ENCODE measurements at places on chromosomes 1 and 21.
A peak's percentile ranks its signal among the peaks of the same experiment; 100 is the strongest.

- DNase-seq: no peak
These were observed 175.6 kb upstream of the DAB1 start for GRCh38 chr1:57599236-57599994.

DNA sequence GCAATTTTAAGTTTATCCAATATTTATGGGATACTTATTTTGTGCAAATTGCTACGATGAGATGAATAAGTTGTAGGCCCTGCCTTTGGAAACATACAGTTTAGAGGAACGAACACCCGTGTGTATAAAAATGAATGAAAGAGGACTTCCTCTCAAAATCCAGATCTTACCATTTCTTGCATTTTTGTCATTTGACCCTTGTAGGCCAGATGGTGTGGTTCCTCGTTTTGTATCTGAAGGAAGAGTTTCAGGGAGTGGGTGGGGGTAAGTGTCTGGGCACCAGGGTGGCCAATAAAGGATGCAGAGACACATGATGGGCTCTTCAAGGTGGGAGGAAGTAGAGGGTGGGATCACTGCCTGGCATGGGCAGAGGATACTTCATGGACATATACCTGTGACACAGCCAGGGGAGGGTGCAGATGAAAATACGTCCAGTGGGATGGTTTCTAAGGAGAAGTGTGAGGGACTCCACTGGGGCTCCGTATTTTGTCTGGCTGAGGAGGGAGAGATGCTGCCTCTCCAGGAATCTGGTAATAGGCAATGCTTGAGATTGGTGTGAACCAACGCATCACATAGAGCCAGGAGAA lies 14.4 kb downstream of the MAPKAPK2 start:
- no peak for DNase-seq

GRCh38 chr1:93021539-93022134 lies 57.4 kb upstream of the MTF2 start:
- no peak for DNase-seq

DNA sequence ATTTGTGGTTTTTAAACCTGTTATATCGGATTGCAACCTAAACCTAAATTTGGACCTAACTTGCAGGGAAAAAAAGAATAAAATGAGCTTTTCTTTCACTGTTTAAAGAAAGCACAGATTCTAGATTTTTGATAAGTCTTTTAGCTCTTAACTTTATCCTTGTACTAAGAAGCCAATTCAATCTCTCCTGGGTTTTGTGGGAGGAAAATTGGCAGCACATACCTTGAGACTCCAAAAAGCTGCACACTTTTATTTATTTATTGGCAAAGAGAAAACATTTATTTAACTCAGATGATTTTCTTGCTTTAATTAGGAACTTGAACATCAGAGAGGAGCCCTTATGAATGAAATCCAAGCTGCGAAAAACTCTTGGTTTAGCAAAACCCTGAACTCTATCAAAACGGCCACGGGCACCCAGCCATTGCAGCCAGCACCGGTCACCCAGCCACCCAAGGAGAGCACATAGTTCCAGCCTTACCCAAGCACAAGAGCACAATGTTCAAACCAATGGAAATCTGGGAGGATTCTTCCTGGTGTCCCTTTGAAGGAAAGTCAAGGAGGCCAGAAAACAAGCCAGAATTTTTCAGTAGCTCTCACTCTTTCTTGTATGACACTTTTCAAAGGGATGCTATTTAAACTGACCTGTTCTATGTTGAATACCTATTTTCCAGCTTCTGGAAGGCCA lies 10.1 kb upstream of the CACYBP start:
- DNase-seq: no peak

DNA sequence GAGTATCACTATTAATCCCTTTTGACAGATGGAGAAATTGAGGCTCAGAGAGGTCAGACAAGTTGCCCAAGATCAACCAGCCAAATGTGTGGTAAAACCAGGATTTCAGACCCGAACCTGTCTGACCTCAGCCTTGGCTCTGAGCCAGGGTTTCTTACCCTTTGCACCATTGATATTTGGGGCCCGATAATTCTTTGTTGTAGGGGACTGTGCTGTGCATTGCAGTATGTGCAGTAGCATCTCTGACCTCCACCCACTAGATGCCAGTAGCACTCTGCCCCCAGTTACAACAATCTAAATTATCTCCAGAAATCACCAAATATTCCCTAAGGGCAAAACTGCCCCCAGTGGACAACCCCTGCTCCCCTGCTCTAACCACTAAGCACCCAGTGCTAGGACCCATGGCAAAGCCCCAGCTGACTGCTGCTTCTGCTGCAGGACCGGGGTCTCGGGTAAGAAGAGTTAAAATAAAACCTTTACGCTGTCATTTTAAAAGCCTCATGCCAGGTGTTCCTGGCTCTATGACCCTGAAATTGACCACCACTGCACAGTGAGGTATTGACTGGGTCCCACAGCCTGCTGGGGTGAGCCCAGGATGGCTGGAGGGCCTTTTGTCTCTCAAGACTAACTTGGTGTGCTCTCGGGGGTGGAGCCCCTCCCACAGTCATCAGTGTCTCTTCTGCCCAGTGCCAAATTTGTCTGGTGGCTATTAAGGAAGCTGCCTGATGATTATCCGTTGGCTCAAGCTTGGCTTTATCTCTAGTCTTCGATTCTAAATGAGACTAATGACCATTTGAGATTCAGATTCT lies 5.6 kb upstream of the MAN1C1 start:
- DNase-seq: no peak

- DNase-seq: no peak
These were observed 13.8 kb downstream of the TP53BP2 start for GRCh38 chr1:223831755-223832636.

GRCh38 chr1:207702317-207702716 lies 49.5 kb upstream of the CD46 start:
- no peak for DNase-seq

DNA sequence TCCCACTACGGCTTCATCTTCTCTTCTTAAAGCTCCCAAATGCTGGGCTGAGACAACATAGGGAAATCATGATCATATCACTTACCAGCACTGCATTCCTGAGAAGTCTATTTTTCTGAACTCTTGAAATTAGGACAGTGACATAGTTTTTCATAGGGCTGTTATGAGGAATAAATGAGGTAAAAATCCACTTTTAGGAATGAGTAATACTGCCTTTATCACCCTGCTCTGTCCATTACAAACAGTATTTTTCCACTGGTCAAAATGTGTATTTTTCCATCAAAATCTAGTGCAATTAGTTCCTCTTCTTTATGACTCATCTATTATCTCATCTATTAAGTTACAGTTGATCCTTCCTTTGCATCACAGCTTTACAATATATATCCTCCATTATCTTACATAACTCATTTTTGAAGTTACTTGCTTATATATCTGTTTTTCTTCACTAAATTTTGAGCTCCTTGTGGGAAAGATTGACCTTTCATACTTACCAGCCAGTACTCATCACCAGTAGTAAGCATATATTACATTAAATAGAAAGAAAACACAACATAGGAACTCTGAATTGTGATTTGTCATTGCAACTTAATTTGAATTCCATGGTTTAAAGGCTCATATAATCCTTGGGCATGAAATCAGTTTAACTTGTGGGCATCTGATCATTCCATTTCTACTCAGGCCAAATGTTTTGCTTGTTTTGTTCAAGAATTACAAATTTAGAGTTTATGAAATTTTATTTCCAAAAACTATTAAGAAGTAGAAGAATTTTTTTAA lies 37.1 kb downstream of the PRRX1 start:
- no peak for DNase-seq

- no peak for DNase-seq
These were observed 259.3 kb downstream of the S1PR1 start for GRCh38 chr1:101496109-101496508.

DNA sequence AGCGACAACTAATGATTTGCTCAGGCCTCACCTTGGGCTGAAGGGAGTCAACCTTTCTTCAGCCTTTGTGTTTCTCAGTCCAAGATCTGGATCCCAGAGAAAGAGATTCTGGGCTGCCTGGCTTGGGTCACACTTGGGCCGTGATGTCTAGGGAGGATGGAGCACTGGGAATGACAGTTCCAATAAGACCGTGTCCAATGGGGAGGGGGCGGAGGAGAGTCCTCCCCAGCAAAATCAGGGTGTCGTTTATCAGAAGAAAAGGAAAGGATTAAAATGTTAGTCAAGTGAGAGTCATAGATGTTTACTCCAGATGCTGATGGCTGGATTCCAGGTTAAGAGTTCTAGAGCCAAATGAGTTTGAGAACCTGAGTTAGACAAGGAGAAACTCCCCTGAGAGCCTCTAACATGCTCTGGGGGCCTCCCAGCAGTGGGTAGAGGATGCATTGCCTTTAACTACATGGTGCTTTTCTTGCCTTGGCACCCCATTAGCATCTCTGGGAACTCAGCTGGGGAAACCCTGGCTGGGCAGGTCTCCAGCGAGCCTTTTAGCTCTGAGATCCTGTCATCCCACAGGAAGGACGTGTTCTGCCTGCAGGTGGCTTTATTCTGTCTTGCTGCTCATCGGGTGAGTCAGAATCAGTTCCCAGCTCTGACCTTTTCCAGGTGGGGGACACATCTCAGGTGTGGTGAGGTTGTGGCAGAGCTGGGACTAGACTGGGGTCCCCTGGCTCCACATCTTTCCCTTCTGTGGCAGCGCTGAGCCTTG lies 22.2 kb downstream of the NIPAL3 start:
- no peak for DNase-seq

DNA sequence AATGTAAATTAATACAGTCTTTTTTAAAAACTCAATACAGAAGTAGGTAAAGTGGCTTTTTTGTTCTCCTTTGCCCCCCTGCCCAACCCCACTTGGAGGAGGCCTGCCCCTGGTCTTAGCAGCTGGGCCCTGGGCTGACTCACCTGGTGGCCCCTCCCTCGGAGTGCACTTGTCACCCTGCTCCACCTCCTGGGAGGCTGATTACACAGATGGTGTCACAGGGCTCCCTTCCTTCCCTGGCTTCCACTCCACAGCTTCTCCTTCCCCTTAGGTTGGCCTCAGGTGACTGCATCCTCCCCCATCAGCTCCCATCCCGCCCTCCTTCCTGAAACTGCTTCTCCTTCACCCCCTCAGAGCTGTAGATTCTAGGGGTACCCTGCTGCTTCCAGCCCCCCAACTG lies 11.7 kb upstream of the CAPN9 start:
- no peak for DNase-seq

GRCh38 chr1:69167876-69168275 lies 399.8 kb upstream of the LRRC7 start:
- no peak for DNase-seq

- no peak for DNase-seq
These were observed 18.5 kb upstream of the ADARB1 start for GRCh38 chr21:45055861-45056260.

- no peak for DNase-seq
These were observed 27.2 kb downstream of the CNN3 start for GRCh38 chr1:94899756-94900155.

- DNase-seq: no peak
These were observed 100.0 kb downstream of the HLCS start for GRCh38 chr21:36866419-36866818.

GRCh38 chr1:194164755-194165154 lies 978.3 kb upstream of the B3GALT2 start:
- no peak for DNase-seq

DNA sequence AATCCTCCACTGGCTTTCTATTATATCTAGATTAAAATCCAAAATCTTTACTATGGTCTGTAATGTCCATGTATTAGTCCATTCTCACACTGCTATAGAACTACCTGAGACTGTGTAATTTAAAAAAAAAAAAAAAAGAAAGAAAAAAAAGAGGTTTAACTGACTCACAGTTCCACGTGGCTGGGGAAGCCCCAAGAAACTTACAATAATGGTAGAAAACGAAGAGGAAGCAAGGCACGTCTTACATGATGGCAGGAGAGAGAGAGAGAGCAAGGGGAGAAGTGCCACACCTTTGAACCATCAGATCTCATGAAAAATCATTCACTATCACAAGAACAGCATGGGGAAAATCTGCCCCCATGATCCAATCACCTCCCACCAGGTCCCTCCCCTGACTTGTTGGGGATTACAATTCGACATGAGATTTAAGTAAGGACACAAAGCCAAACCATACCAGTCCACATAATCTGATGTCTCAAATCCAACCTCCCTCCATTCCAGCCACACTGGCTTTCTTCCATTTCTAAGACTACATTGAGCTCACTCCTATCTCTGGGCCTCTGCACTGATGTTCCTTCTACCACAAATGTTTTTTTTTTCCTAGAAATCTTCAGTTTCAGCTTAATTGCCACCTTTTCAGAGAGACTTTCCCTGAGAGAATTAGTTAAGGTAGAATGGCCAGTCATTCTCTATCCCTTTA lies 92.4 kb downstream of the EIF4G3 start:
- no peak for DNase-seq

- peak; percentile 81 for DNase-seq
These were observed 12.3 kb downstream of the IFI6 start for GRCh38 chr1:27659497-27660299.

DNA sequence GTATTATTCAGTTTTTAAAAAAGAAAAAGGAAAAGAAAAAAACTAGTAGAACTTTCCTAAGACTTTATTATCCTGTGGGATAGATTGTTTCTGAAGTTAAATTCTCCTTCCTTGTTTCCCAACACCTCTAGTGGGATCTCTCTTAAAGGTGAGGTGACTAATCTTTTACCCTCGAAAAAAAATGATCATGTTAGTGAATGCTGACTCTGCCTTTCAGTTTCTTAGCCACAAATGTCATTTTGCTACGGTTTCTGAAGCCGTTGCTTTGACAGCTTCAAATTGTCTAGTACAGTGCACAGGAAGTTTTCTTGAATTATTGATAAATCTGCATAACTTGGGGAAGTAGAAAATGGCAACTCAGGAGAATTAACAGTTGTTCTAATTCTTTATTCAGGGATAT lies 13.0 kb upstream of the NEK7 start:
- no peak for DNase-seq

- no peak for DNase-seq
These were observed 15.5 kb downstream of the MAP3K7CL start for GRCh38 chr21:29145852-29146453.

DNA sequence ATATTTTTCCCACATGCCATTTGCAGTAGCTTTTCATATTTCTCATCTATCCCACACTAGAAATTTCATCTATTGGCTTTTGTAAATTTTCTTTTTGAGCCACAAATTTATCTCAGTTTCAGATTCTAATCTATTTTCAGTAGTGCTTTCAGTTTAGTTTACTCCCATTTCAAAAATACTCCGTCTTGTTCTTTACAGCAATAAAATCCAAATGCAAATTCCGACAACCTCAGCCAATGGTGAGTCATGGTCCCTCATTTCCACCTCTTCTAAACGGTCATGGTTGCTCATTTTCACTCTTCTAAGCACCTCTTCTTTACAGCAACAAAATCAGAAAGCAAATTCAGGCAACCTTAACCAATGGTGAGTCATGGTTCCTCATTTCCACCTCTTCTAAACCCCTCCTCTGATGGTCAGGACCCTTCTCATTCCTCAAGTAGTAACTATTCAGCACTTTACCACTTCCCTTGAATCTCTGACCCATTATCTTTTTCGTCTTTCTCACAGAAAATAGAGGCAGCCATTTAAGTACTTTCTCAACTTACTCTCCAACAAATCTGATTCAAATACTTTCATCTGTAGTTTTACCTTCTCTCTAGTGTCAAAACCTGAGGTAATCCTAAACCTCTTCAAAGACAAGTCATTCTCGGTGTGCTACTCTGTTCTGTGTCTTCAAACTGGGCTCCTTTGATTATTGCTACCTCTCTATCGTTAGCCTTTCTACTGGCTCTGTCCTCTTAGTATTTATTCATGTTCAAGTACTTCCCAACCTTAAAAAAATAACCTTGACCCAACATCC lies 34.4 kb downstream of the C21orf91 start:
- no peak for DNase-seq

- DNase-seq: no peak
These were observed 33.7 kb downstream of the CDCA8 start for GRCh38 chr1:37725851-37726613.

GRCh38 chr1:199747984-199748383 lies 279.5 kb upstream of the NR5A2 start:
- no peak for DNase-seq

GRCh38 chr1:213934649-213935048 lies 53.1 kb upstream of the PROX1 start:
- no peak for DNase-seq

Data from activated T-helper 1 cell treated with anti-CD3 and anti-CD28 coated beads, Interleukin-2, amount 50 U/mL, for 16 hours (primary cell).